Foreskin keratinocyte (primary cell): ENCODE measurements at places on chromosomes 5 and 9. TPM values are rescaled to one million over a fixed set of nuclear protein-coding genes. Genes with fewer than 3 reads are reported as not detected.

The PCDHGA9 gene
- polyA plus RNA-seq = 0.02 and 0.04 TPM in 2 replicates

The NRG2 gene
- 0.20 and 0.29 TPM in 2 replicates for polyA plus RNA-seq

The FRRS1L gene
- polyA plus RNA-seq = 0.01 TPM in 2 replicates

The RGP1 gene
- polyA plus RNA-seq = 8.4 and 8.9 TPM in 2 replicates

The PCDHGA7 gene
- 0.04 TPM in 1 of 2 replicates, not detected in the other for polyA plus RNA-seq
